SK-N-SH treated with all-trans-retinoic acid at 6 μM for 48 hours (cell line): ENCODE measurements at places on chromosomes 3 and 15.

DNA sequence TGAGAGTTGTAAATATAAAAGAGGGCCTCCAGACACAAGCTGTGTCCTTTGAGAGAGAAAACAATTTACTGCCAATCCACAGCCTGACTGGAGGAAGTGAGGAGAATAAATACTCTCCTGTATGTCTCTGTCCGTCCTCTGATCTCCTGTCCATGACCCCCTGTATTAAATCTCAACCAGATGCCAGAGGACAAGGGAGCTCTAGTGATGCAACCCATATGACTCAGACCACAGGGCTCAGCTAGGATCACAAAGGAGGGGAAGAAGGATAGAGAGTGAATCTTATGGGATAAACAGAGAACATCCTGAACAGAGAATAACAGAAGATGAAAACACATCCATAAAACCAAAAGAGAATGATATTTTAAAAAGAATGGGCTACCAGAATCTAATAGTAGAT is 482.6 kb downstream of the PLOD2 start:
- no peak for ATAC-seq

DNA sequence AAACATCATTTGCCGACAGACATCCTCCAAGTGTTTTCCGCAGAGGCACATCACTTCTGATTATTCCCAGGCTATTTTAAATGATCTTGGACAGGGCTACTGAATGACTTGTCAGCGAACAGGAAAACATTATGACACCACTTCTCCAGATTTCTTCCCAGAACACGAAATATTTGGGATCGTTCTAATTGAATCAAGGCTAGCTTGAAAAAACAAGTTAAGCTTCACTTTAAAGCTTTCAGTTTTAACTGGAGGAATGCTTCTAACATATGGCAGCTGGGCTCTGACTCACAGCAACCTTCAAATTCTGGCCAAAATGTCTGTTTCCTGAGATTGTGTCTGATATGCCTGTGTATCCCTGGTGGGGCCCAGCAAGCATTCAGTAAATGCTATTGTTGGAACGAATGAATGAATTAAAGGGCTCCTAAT is 127.0 kb upstream of the ICE2 start:
- peak; percentile 98 for ATAC-seq

DNA sequence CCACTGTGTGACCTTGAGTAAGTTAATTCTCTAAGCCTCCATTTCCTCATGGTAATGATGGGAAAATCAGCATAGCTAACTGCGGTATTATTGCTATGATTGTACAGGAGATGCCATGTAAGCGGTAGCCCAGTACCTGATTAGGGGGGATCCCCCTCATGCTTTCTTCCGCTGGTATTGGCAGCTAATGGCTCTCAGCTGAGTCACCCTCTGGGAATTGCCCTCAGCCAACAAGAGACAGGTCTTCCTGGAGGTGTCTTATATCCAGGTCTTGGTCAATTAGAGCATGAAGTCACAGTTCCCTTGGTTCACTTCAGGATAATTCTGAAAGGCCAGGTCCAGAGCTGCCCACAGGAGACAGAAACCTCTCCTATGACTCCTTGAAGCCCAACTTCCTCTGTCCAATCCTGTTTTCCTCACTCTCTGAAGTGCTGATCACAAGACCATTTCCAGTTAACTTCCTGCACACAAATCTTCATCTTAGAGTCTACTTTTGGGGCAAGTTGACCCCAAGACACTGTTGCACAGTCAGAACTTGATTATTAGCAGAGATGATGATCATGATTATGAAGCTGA is 724.7 kb upstream of the ZNF385D start:
- peak; percentile 34 for ATAC-seq

- ATAC-seq = 0 out of 3 replicates have a peak, but pooled peaks have one; percentile 42
Measured at GRCh38 chr15:29596266-29596665, 226.0 kb downstream of the TJP1 start.

DNA sequence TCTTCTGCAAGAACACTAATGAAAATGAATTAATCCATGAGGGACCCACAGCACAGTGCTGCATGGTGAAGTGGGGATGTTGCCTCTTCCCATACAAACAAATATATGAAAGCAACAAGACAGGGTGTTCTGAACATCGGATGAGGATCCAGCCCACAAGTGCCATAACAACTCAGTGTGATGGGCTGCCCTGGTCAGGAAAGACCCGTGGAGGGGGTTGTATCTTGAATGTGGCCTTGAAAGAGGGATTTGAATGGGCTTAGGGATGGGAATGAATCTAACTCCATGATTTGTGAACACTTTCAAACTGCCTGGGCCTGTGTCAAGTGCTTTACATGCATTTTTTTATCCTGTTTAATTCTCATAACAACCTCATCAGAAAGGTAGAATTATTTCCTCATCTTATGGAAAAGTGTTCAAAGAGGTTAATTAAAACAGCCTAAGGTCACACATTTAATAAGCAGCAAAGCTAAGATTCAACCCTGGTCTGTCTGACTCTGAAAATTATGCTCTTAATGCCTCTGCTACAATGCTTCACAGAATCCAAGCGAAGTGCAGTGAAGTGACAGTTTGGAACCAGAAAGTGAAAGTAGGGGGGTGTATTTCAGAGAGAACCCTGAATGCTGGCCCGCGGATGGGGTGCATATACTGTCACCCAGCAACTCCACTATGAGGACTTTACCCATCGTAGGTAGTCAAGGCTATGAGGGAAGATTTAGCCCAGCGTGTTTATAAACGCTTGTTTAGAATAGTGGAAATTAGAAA is 65.6 kb upstream of the HEG1 start:
- no peak for ATAC-seq

DNA sequence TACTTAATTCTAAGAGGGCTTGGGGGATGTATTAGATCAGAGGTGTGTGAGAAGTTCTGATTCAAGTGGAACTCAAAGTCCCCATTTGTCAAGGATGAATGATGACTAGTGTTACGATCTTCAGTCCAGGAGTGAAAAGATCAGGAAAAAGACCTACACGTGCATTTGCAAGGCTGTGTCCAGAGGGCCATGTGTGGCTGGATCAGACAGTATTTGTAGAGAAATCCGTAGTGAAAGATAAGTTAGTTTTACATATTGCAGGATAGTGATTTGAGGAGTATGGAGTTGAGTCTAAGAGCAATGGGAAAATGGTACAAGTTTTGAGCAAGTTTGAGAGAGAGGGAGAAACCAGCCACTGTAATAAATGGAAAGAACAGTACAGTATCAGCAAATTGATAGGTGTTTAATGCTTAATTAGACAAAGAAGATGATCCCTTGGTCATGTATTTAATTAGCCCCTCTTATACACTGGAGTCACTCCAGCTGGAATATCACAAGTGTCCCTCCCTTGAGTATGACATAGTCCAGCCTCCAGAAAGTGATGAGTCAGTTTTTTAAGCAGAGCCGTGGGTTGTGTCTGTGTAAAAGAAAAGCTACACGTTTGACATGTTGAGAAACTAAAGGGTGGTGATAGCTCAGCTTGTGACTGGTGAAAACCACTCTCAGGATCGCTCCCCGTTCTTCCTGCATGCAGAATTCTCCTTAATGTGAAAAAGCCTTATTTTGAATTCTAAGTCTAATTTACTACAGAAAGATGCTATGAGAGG is 348.8 kb downstream of the ROBO1 start:
- ATAC-seq = peak; percentile 81

DNA sequence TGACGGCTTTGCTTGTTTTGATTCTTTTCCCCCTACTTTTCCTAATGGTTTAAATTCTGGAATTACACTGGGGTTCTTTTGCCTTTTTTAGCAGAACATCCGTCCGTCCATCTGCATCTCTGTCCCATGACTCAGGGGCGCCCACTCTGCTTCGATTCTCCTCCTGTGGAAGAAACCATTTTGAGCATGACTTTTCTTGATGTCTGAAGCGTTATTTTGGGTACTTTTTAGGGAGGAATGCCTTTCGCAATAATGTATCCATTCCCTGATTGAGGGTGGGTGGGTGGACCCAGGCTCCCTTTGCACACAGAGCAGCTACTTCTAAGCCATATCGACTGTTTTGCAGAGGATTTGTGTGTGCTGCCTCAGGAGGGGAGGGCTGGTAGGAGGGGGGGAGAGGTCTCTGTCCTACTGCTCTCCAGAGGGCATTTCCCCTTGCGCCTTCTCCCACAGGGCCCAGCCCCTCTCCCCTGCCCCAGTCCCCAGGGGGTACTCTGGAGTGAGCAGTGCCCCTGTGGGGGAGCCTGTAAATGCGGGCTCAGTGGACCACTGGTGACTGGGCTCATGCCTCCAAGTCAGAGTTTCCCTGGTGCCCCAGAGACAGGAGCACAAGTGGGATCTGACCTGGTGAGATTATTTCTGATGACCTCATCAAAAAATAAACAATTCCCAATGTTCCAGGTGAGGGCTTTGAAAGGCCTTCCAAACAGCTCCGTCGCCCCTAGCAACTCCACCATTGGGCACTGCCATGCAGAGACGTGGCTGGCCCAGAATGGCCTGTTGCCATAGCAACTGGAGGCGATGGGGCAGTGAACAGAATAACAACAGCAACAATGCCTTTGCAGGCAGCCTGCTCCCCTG is 19.5 kb upstream of the BSN start:
- ATAC-seq = no peak

GRCh38 chr3:101784855-101785613 is 6.0 kb downstream of the NXPE3 start:
- no peak for ATAC-seq

DNA sequence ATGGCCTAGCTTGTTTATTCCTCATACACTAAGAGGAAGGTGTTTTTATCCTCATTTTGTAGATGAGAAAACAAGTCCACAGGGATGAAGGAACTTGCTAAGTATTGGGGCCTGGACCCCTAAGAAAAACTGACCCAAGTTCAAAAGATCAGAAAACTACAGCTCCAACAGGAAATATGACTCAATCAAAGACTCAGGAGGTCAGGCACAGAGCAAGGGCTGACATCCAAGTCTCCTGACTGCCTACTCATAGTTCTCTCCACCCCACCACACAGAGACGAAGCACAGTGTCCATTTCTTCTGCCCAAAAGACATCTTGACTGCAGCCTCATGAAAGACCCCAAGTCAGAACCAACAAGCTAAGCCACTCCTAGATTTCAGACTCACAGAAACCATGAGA is 26.9 kb upstream of the TPM1 start:
- peak; percentile 40; the same call in 1 of the 3 replicates for ATAC-seq

DNA sequence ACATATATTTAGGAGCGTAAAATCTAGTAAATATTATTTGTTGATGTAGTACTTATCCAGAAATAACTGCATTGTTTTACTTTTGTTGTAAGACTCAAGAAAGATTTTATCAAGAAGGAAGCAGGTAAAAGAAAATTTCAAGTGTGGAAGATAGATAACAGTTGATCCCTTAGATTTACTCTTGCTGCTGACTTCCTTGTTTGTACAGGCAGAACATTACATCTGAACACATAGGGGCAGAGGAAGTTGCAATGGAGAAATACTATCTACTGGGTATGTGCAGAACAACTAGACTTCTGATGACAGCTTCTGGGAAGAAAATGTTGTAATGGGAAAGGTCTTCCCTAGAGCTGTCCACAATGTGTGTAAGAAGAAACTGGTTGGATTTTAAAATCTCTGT is 350.6 kb downstream of the NLGN1 start:
- ATAC-seq = no peak

- ATAC-seq = no peak
Measured at GRCh38 chr3:34174740-34175139, 376.3 kb downstream of the PDCD6IP start.

- ATAC-seq = peak; percentile 26
Measured at GRCh38 chr15:100863075-100863795, 16.4 kb upstream of the ALDH1A3 start.

DNA sequence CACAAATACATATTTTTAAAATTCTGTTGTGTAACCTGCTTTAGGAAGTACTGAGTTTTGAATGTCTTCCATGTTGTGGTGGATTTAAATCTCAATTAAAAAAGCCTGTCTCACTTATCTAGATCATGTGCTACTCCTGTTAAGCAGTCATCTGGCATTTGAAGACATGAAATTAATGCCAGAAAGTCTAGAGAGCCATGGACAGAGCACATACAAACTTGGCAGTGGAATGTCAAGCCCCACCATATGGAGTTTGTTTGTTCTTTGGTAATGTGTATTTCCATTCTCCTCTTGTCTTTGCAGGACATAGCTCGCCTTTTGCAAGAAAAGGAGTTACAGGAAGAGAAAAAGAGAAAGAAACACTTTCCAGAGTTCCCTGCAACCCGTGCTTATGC is 39.3 kb upstream of the UTS2B start:
- no peak for ATAC-seq

DNA sequence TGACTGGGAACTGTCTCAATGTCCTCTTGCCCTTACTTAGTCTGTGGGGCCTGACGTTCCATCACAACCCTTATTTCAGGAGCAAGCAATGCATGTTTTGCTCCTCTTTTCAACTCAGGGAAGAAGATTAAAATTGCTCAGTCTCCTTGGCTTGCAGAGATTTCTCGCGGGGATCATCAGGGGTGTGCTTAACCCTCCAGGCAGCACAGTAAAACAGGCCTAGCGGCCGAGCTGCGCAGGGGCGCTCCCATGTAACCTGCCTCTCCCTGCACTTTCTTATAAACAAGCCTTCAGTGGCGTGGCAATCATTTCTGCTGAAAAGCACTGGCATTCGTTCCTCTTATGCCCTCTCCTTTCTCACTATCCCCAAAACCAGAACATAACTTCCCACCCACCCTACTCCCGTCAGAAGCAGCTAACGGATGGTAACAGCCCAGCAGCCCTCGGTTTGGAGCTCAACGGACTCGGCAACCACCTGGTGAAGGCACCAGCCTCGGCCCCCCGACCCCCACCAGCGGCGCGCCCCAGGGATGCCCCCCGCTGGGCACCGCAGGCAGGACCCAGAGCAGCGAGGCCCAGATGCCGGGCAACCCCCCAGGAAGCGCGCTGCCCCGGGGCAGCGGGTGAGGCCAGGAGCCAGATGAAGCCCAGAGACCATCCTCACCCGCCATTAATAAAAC is 1.1 kb downstream of the MCF2L2 start:
- ATAC-seq = peak; percentile 28

GRCh38 chr15:33031324-33031821 is 163.1 kb downstream of the FMN1 start:
- ATAC-seq = peak; percentile 15

DNA sequence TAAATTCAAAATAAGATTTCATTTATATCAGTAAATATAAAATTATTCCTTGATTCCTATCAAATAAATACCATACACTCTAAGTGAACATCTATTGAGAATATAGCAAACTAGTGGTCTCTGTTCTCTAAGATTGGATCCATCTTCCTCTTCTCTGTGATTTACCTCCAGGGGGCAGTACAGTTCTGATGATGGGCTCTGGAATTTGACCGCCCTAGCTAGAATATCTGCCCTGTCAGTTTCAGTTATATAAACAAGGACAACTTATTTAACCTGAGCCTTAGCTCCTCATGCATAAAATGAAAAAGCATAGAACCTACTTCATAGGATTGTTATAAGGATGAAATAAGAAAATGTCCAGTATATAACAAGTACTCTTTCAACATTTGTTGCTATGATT is 171.1 kb upstream of the CCDC54 start:
- ATAC-seq = peak; percentile 58

- no peak for ATAC-seq
Measured at GRCh38 chr3:123451186-123451585, 2.3 kb upstream of the ADCY5 start.

DNA sequence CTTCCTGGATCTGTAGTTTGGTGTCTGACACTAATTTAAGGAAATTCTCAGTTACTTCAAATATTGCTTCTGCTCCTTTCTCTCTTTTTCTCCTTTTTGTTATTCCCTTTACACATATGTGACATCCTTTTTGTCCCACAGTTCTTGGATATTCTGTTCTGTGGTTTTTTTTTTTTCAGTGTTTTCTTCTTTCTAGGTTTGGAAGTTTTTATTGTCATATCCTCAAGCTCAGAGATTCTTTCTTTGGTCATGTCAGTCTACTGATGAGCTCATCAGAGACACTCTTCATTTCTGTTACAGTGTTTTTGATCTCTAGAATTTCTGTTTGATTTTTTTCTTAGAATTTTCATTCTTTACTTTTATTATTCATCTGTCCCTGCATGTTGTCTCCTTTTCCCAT is 140.5 kb downstream of the SPATA16 start:
- no peak for ATAC-seq

- ATAC-seq = no peak
Measured at GRCh38 chr15:46703871-46704637, 1013.3 kb upstream of the SEMA6D start.
